ENCODE measurements at places on chromosomes 16 and 17.

DNA sequence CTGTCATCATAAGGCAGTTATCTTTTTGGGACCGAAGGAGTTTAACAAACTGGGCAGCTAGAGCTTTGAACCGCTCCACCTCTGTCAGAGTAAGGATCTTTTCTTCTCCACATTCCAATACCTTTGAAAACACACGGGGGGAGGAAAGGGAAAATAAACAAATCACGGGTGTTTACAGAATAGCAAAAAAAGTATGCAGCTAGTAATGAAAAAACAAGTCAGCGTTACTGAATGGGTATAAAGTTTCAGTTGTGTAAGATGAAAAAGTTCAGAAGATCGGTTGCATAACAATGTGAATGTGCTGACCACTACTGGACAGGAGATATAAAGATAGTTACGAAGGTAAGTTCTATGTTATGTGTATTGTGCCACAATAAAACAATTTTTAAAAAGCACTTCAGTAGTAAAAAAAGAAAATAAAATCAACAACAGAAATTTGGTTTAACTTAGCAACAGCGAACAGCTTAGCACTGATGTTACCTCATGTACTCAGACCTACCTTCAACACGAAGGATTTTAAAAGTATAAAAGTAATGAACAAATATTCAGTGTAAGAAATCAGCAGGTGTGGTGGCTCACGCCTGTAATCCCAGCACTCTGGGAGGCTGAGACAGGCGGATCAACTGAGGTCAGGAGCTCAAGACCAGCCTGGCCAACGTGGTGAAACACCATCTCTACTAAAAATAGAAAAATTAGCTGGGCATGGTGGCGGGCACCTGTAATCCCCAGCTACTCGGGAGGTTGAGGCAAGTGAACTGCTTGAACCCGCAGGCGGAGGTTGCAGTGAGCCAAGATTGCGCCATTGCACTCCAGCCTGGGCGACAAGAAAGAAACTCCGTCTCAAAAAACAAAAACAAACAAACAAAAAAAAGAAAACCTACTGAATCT is 34.3 kb downstream of the MARF1 start:
- DNase-seq: no peak

DNA sequence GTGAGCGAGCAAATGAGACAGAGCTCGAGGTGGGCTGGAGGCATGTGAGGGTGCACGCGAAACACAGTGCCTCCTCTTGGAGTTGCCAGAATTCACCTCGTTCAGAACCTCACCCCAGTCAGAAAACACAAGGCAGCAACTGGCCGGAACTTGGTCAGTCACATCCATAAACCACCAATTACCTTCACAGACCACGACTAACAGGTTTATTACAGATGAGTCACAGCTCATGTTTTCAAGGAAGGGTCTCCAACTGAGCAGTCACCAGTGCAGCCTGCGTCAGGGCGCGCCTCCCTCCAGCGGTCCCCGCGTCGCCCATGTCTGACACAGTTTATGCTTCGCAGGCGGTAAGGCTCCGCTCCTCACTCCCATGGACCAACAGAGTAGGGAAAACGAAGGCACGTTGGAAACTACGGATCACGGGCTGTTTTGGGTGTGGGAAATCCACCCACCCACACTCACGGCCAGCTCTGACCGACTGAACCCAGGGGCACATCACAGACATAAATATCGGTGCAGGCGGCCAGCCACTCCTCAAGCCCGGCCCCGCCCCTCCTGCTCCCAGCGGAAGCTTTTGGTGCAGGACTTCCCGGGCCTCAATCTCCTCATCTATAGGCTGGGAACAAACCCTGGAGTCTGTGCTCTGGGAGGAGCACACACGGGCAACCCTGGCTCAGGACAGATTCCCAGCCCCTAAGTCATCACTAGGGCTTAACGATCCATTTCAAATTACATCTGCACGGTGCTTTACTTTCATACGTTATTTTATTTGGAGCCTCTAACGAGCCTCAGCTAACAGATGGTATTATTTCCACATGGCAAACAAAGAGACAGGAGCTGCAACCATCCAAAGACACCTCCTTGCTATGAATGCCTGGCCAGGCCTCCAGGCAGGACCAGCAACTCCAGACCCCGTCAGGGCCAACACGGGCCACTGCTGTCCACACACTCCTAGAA is 126.3 kb downstream of the ZNF778 start:
- no peak for DNase-seq

DNA sequence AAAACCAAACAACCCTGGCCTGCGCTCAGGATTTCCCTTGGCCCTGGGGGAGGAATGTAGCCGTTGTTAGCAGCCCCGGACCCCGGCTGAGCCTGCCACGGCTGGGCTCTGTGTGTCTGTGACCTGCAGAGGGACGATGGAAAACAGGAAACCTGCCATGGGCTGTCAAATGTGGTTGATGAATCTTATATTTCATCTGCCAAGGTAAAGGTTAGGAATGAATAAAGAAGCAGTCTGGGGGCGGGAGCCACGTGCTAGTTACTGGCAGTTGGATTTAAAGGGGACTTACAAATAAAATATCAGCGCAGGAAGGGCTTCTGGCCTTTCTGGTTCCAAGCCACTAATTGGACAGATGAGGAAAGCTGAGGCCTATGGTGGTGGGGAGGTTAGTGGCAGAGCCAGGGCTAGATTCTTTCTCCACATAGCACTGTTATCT is at the start of gene KRT23:
TSS of gene KRT23 (minus strand) at position 263 of the 436 bp plus-strand sequence. CDS start 1,043 bp downstream, outside the sequence.
- no peak for DNase-seq

DNA sequence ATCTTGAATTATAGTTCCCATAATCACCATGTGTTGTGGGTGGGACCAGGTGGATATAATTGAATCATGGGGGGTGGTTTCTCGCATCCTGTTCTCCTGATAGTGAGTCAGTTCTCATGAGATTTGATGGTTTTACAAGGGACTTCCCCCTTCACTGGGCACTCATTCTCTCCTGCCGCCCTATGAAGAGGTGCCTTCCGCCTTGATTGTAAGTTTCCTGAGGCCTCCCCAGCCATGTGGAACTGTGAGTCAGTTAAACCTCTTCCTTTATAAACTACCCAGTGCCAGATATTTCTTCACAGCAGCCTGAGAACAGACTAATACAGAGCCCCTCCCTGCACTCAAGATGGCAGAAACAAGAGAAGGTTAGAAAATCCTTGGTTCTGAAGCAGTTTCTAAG is 26.4 kb downstream of the LDAF1 start:
- no peak for DNase-seq

GRCh38 chr17:67865438-67865837 is 40.1 kb downstream of the BPTF start:
- DNase-seq: no peak

GRCh38 chr16:31002250-31002700 is 8.2 kb downstream of the STX1B start:
- DNase-seq: no peak

GRCh38 chr17:2369039-2369438 is 31.7 kb downstream of the SGSM2 start:
- no peak for DNase-seq

DNA sequence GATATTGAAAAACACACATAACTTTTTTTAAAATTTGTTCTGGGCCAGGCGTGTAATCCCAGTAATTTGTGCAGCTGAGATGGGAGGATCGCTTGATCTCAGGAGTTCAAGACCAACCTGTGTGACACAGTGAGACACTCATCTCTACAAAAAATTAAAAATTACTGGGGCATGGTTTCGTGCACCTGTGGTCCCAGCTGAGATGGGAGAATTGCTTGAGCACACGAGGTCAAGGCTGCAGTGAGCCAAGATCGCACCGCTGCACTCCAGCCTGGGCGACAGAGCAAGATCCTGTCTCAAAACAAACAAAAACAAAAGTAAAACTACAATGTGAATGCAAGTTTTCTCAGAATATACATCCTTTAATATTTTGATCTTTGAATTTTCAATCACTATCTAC is 15.1 kb downstream of the C16orf54 start:
- DNase-seq: no peak

GRCh38 chr16:65832679-65833078 is 533.8 kb upstream of the CDH5 start:
- no peak for DNase-seq

- DNase-seq: no peak
Measured at GRCh38 chr17:68676856-68677255, 75.7 kb upstream of the FAM20A start.

GRCh38 chr16:47885489-47885888 is 270.3 kb downstream of the ABCC12 start:
- no peak for DNase-seq

DNA sequence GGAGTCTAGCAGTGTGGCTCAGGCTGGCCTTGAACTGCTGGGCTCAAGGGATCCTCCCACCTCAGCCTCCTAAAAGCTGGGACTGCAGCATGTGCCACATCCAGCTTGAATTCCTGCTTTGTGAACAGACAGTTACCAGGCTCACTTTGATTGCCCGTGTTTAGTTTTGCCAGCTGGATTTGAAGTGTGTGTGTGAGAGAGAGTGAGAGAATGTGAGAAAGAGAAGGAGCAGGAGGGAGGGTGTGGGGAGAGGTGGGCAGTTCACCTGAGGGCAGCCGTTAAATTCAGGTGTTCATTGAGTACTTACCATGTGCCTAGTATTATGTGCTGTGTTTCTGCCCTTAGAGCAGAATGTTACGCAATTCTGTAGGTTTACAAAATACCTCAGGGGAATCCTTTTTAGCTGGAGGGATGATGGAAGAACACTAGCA is 4.7 kb downstream of the DUSP14 start:
- DNase-seq: no peak

GRCh38 chr17:42720996-42721583 is 23.8 kb downstream of the EZH1 start:
- no peak for DNase-seq

GRCh38 chr16:89507214-89507833 is 879 bp upstream of the SPG7 start:
- no peak for DNase-seq

GRCh38 chr16:50957056-50957455 is 194.0 kb downstream of the SALL1 start:
- no peak for DNase-seq

- no peak for DNase-seq
Measured at GRCh38 chr16:5653041-5653440, 555.4 kb upstream of the EEF2KMT start.

DNA sequence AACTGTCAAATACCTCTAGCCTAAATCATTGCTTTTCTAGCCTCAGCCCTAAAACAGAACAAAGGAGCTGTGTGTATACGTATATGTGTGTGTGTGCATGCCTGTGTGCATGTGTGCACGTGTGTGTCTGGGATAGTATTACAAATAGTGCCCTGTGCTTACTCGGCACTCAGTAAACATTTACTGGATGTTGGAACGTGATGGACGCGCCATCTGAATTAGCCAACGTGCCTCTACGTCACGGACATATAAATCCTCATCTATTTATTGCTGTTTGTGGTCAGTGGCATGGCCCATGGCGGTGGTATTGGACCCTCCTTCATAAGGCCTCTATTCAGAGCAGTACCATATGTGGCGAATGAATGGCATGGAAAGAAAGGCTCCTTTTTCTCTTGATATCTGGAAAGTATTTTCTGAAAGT is 37.5 kb downstream of the WWP2 start:
- no peak for DNase-seq

DNA sequence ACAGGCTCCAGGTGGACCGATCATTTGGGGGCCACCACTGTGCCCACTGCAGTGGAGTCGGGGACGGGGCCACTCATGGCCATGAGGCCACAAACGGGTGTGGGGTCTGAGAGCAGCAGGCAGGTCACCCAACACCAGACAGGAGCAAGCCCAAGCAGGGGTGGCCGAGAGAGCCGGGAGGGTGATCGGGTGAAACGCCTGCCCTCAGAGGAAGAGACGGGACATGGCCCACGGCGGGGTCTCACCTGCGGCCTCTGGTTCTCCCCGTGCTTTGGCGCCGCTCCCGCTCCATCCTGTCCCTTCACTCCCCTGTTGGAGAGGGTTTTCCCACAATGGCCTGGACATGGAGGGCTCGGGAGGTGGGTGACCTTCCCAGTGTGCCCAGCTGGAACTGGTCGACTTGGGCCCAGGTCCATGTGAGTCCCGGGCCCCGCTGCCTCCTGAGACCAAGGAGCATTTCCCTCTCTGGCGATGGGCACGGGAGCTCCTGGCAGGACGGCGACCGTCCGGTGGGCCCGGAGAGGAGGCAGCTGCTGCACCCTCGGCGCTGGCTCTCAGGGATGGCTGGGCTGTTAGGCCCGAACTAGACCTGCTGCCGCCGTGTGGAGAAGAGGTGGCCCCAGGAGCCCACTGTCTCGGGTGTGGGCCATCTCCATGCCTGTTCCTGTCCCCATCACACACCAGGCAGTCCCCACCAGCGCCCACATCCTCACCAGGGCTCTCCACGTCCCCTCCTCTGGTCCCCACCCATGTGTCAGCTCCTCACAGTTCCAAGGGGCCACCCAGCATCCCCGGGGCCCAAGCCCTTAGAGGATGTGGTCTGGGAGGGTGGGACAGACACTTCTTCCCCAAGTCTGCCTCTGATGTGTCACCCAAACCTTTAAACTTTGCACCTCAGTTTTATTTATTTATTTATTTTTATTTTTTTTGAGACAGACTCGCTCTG is 13.4 kb upstream of the BAHCC1 start:
- no peak for DNase-seq

DNA sequence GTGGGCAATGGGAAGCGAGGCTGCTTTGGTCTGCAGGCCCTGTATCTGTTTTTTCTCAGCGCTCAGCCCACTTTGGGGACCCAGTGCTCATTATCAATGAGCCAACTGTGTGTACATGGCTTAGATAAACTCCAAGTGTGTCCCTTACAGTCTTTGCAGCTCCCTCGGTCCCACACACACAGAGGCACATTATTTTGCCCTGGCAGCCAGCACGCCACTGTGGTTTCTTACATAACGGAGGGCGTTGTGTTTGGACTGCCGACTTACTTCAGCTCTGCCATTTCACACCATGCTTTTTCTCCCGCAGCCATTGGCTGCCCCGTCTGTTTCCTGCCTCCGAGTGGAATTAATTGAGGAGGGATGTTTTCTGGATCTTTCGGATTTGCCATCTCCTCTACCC is 56.5 kb upstream of the CLEC18A start:
- DNase-seq: no peak

DNA sequence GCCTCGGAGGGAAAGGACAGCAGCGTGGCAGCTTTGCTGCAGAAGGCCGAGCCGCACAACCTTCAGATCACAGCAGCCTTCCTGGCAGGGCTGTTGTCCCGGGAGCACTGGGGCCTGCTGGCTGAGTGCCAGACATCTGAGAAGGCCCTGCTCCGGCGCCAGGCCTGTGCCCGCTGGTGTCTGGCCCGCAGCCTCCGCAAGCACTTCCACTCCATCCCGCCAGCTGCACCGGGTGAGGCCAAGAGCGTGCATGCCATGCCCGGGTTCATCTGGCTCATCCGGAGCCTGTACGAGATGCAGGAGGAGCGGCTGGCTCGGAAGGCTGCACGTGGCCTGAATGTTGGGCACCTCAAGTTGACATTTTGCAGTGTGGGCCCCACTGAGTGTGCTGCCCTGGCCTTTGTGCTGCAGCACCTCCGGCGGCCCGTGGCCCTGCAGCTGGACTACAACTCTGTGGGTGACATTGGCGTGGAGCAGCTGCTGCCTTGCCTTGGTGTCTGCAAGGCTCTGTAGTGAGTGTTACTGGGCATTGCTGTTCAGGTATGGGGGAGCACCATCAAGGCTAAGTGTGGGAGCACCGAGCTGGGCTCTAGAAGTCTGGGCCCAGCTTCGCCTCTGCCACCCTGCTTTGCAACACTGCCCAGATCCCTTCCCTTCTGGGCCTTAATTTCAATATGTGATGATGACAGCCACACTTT is 18.6 kb downstream of the NOD2 start:
- no peak for DNase-seq

- no peak for DNase-seq
Measured at GRCh38 chr17:80455336-80455710, 21.1 kb downstream of the NPTX1 start.
